ENCODE measurements at places on chromosomes 16 and 17. TPM values are rescaled to one million over a fixed set of nuclear protein-coding genes. Genes with fewer than 3 reads are reported as not detected.

- peaks cover 3% of the 10 kb centered on the region for H3K4me1 ChIP-seq
- H3K27me3 ChIP-seq: peaks cover 4% of the 10 kb centered on the region
- H3K4me3 ChIP-seq: no peak overlapping the region
- no peaks in the 10 kb centered on the region for H3K36me3 ChIP-seq
- H3K27ac ChIP-seq: no peak overlapping the region
Measured at GRCh38 chr17:48215583-48216139, 108.1 kb downstream of the SNX11 start.

- no peaks in the 10 kb centered on the region for H3K27me3 ChIP-seq
- peaks cover 30% of the 10 kb centered on the region for H3K36me3 ChIP-seq
- no peak for DNase-seq
- peaks cover 11% of the 10 kb centered on the region for H3K4me1 ChIP-seq
Measured at GRCh38 chr17:43528319-43528987, 17.7 kb downstream of the ETV4 start.

DNA sequence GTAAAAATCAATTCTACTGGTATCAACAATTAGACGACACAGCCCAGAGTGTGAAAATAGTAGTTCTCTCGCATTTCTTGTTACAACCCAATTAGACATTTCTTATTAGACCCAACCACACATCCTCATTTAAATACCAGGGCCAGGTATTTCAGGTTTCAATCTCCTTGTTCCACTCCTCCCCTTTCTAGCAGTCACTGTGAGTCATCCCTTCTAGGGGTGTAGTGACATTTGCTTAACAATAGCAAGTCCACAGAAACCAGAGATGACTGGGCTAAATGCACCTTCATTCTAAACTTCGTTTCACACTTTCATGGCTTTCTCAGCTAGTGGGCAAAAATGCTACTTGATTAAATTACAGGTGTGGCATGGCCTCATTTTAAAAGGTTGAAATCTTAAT is 116.9 kb upstream of the CACNG3 start:
- H3K4me1 ChIP-seq: peaks cover 10% of the 10 kb centered on the region
- H3K27ac ChIP-seq: peak overlapping the region; percentile 71
- peak; percentile 66 for DNase-seq
- peak overlapping the region; percentile 22 for H3K4me3 ChIP-seq
- peaks cover 7% of the 10 kb centered on the region for H3K36me3 ChIP-seq

DNA sequence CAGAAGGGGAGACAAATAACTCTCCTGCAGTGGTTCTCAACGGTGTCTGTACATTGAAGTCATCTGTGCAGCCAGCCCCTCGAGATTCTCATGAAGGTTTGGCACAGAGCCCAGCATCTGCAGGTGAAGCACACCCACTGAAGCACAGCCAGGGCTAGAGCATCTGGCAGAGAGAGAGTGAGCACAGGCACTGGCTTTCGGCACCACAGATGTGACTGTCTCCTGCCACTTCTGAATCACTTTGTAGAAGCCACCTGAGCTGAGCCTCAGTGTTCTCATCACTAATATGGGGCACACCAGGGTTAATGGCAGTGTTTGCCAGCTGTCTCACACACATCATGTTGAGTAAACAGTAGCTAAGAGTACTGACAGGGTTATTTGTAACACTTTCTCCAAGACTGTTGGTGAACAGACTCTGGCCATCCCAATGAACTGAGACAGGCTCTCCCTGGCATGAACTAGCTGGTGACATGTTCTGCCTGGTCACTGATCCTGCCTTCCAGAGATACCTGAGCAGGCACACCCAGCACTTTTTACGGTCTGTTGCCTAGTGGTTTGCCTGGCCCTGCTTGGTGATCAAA is 10.9 kb downstream of the HSPB9 start:
- H3K27ac ChIP-seq: no peak overlapping the region
- H3K4me1 ChIP-seq: peaks cover 5% of the 10 kb centered on the region
- no peaks in the 10 kb centered on the region for H3K27me3 ChIP-seq
- peaks cover 36% of the 10 kb centered on the region for H3K36me3 ChIP-seq
- no peak for DNase-seq

Gene CCL15
- not detected for total RNA-seq

Gene TPSAB1
- total RNA-seq: not detected

Gene CXCL16
- total RNA-seq: 4.2 TPM

DNA sequence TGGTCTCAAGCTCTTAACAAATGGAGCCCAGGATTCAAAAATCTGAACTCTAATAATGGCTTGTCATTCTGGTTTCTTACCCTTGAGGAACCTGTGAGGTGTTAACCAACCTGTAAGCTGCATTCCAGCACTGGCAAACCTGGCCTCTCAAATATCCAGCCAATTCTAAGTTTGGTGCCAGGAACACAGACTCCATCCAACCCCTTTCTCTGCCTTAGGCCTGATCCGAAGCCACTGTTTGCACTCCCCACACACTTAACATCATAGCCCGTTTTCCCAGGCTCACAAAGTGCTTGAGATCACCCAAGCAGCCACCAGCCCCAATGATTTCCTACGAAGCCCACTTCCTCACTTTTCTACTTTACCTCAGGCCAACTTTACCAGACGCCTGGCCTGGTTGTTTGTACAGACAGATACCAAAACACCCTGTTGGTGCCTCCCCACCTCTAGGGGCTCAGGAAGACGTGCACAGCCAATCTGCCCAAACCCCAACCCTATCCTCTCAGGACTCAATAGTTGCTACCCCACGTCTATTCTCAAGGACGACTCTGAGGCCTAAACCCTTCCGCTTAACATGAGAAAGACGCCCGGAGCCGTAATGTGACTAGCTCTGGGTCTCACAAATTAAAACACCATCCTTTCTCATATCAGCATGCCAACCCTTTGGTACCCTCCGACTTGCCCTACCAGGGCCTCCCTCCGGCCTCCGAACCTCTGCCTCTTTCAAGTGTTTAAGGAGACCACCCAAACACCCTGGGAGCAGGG is 3.2 kb upstream of the PER1 start:
- peaks cover 8% of the 10 kb centered on the region for H3K36me3 ChIP-seq
- H3K4me3 ChIP-seq: no peak overlapping the region
- H3K27me3 ChIP-seq: no peaks in the 10 kb centered on the region

DNA sequence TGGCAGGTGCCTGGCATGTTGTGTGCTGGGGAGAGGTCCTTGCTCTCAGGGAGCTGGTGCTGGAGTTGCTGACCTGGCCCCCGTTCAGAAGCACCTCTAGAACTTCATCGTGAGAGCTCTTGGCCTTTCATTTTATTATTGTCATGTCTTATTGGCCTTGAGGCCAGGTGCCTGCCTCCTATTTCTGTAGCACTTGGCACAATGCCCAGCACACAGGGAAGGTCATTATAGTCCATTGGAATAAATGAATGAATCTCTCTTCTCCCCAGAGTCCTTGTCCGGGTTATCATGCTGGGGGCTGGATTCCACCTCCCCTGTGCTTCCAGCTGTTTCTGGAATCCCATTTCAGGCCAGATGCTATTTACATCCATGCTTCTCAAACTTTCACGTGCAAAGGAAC is 169.2 kb downstream of the HAPSTR1 start:
- DNase-seq: no peak
- H3K36me3 ChIP-seq: no peaks in the 10 kb centered on the region
- no peaks in the 10 kb centered on the region for H3K4me1 ChIP-seq
- H3K27ac ChIP-seq: no peak overlapping the region

Gene MARF1
- total RNA-seq: 22.3 TPM

Gene CD300H
- total RNA-seq: not detected

- DNase-seq: no peak
- peaks cover 50% of the 10 kb centered on the region for H3K36me3 ChIP-seq
- no peak overlapping the region for H3K4me3 ChIP-seq
- H3K4me1 ChIP-seq: no peaks in the 10 kb centered on the region
- H3K27ac ChIP-seq: no peak overlapping the region
Measured at GRCh38 chr16:23491490-23492391, 18.6 kb downstream of the GGA2 start.

DNA sequence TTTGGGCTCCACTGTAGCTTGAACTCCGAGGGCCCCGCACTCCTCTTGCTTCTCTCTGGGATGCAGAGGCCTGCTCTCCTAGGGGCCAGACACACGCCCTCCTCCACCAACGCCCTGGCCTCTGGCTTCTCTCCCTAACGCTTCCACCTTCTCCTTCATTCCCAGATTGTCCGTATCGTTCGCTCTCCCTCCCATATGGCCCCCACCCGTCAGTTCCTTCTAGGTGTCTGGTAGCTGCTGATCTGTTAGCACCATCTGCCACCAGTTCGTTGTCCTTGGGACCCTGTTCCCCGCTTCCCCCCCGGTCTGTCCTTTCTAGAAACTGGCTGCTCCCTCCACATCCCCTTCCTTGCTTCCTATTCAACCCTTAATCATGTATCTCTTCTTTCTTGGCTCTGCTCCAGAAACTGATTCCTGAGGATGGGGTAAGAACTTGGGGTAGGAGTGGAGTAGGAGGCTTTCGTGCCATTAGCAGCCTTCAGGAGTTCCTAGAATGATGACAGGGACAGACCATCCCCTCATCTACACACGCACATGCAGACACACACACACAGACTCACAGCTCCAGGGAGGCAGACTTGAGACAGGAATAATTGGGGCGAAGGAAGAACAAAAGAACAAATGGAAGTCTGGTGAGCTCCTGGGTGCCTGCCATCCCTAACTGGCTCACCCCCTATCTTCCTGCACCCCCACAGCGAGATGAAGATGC is 4.3 kb downstream of the ATP1B2 start:
- H3K4me1 ChIP-seq: peaks cover 8% of the 10 kb centered on the region
- peak; percentile 29 for DNase-seq
- peaks cover 10% of the 10 kb centered on the region for H3K36me3 ChIP-seq
- H3K27me3 ChIP-seq: peaks cover under 1% of the 10 kb centered on the region
- no peak overlapping the region for H3K4me3 ChIP-seq
- H3K27ac ChIP-seq: no peak overlapping the region

DNA sequence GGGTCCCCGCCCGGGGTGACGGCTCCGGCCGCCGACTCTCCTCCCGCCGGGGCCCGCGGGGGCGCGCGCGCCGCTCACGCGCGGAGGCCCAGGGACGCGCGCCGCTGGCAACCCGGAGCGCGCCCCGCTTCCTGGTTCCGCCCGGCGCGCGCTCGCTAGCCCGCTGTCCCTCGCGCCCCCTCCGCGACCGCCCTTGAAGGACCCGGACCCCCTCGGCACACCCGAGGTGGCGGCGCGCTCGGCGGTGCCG is at the start of gene STAT5B:
Gene STAT5B (minus strand): TSS at position 33 of the 250 bp plus-strand sequence. CDS start 44,264 bp downstream, outside the sequence.
- H3K27me3 ChIP-seq: no peaks in the 10 kb centered on the region
- H3K27ac ChIP-seq: no peak within 1 kb of the TSS
- peak; percentile 66 for DNase-seq
- H3K4me3 ChIP-seq: peak within 1 kb of the TSS; percentile 90
- peaks cover 9% of the 10 kb centered on the region for H3K4me1 ChIP-seq
- no peaks in the 10 kb centered on the region for H3K36me3 ChIP-seq

DNA sequence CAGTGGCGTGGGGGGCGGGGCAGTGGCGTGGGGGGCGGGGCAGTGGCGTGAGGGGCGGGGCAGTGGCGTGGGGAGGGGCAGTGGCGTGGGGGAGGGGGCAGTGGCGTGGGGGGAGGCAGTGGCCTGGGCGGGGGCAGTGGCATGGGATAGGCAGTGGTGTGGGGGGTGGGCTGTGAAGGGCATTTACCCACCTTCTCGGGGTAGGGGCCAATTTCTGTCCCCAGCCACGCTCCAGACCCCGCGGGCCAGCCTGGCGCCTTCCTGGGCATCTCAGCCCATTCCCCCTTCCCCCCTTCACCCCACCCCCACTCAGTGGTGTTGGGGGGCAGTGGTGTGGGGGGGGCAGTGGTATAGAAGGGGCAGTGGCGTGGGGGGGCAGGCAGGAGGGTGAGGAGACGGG is 92.7 kb downstream of the LITAF start:
- no peak overlapping the region for H3K4me3 ChIP-seq
- DNase-seq: no peak
- peaks cover 2% of the 10 kb centered on the region for H3K4me1 ChIP-seq
- peaks cover 19% of the 10 kb centered on the region for H3K36me3 ChIP-seq
- no peak overlapping the region for H3K27ac ChIP-seq

Gene CD300LG
- not detected for total RNA-seq

DNA sequence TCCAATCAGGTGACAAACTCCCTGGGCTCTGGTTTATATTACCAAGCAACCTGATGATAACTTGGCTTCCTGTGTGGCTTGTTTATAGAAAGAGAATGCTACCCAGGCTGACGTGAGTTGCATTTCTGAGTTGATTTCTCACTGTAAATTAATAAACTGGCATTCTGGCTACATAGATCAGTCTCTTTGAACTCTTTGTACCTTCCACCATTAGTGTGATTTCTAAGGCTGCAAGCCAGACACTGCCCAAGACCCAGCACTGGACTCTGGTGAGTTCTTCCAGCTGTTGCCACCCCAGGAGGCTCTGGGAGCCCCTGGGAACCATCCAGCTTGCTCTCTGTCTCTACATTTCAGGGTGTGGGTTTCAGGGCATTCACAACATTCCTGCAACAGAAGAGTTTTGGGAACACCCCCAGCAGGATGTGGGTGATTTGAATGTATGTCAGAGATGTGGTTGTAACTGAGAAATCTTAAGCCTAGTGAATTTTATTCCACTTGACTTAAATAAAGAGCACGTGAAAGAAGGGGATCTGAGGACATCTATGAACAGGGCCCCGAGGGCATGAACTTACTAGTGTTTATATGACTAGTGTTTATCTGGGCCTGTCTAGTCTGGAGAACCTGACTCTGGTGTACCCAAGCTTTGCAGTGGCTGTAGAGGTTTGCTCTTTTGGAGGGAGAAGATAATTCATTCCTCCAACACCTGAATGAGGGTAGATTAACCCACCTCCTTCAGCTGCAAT is 30.3 kb upstream of the LRRC37A start:
- peaks cover 18% of the 10 kb centered on the region for H3K27me3 ChIP-seq
- peaks cover 5% of the 10 kb centered on the region for H3K36me3 ChIP-seq
- H3K4me3 ChIP-seq: no peak overlapping the region
- no peak overlapping the region for H3K27ac ChIP-seq
- DNase-seq: peak; percentile 43

GRCh38 chr17:31310260-31310659 is 3.6 kb downstream of the EVI2B start:
- no peak for DNase-seq
- no peaks in the 10 kb centered on the region for H3K36me3 ChIP-seq
- no peaks in the 10 kb centered on the region for H3K27me3 ChIP-seq

DNA sequence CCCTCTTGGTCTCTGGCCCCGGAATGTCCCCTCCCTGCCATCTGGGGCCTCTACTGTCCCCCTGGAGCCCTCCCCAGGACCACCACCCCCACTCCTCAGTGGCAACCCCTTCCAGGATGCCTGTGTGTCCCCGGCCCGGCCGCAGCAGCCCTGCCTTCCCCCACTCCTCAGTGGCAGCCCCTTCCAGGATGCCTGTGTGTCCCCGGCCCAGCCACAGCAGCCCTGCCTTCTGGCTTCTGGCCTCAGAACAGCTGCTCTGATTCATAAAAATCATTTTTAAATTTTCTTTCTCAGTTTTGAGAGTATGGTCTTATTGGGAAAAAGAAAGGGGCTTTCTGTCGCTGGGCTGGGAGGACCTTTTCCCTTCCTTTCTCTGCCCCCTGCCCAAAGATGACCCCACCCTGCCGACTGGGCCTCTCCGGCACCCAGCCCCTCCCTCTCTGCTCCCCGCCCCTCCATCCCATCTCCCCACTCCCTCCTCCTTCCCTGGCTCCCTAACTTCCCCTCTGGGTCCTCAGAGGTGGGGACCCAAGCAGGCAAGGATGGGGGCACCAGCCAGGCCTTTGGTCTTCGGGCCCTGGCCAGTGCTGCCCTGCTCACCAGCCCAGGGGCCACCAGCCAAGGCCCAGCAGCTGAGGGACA is 40.5 kb downstream of the BAHCC1 start:
- no peaks in the 10 kb centered on the region for H3K36me3 ChIP-seq
- no peak overlapping the region for H3K4me3 ChIP-seq
- no peaks in the 10 kb centered on the region for H3K27me3 ChIP-seq
- no peak overlapping the region for H3K27ac ChIP-seq
- DNase-seq: no peak
- H3K4me1 ChIP-seq: no peaks in the 10 kb centered on the region

GRCh38 chr16:75572864-75573542 is 6.8 kb downstream of the GABARAPL2 start:
- H3K36me3 ChIP-seq: peaks cover 17% of the 10 kb centered on the region
- no peak overlapping the region for H3K4me3 ChIP-seq
- no peak overlapping the region for H3K27ac ChIP-seq
- no peaks in the 10 kb centered on the region for H3K27me3 ChIP-seq
- peaks cover 8% of the 10 kb centered on the region for H3K4me1 ChIP-seq

Data from H9 (cell line).